HT1080 (cell line): ENCODE measurements at places on chromosomes 6 and 20. TPM values are rescaled to one million over a fixed set of nuclear protein-coding genes. Genes with fewer than 3 reads are reported as not detected.

DNA sequence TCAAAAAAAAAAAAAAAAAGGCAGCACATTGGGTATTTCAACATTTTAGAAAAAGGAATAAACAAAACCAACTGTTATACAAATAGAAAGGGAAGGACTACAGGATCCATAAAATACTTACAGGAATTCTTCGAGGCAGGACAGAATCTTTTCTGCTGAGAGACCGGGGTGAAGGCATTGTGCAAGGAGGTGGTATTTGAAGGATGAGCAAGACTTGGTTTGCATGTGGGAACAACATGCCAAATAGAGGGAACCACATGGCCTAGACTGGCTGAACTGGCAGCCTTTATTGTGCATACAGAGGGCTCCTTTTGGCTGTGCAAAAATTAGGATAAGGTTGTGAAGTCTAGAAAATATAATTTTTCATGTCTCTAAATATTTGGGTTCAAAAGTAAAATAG, 62.9 kb downstream of the SCAND1 start:
- DNase-seq = no peak

GRCh38 chr6:109496036-109496772, 13.2 kb upstream of the ZBTB24 start:
- DNase-seq = no peak

- no peak for DNase-seq
These were observed 55.1 kb upstream of the FBXL4 start for GRCh38 chr6:99002831-99003230.

GRCh38 chr6:121451250-121451649, 15.8 kb downstream of the GJA1 start:
- no peak for DNase-seq

GRCh38 chr6:136502786-136503185, 47.4 kb downstream of the MAP7 start:
- DNase-seq = no peak

The CNBD2 gene
- total RNA-seq = 5.5 and 7.4 TPM in 2 replicates

DNA sequence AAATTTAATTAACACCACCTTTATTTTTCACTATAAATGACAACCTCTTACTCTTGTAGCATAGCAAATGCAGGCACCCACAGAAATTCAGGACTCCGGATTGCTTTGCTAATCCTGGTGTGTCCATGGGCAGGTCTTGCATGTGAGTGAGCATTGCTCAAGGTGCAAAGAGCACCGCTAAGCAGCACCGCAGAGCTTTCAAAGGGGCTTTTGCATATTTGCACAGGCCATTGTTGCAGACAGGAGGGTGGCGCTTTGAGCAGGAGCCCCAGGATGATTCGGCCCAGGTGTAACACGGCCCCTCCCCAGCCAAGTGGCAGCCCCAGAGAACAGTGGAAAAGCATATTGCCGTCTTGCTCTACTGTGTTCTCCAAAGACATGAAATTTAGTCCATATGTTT, 293.2 kb downstream of the NRN1 start:
- DNase-seq = no peak

DNA sequence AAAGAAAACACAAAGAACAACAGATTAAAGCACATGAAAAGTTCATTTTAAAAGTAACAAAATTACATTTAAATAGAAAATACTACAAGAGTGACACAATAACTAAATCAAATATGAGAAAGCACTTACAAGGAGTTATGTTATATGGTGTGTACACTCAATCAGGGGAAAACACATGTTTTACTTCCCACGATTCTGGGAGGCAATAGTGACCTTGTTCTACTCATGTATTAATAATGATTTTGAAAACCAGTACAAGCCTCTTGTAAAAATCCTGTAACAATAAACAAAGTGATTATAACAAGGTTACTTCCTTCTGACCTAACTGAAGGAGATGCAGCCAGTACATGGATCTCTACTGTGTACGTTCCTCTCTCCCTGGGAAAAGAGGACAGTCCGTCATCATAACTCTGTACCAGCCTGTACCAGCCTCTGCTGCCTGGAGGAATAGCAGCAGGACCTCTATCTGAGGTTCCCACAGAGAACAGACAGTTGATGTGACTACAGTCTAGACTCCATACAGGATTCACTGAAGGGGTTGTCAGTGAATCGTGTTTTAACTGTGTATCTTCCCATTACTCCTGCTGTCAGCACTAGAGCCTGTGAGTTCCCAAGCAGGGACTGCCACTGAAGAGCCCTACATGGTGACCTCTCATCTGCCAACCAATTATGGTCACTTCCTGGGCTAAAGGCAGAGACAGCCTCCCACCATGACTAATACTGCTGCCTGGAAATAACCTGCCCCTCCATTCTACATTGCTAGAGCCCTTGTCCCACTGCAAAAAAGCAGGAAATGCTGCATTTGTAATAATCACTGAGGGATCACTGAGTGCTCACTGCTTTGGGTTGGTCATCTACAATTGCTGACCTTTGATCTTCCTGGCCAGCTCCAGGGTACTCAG, 149.7 kb downstream of the KIF16B start:
- DNase-seq = peak; percentile 42

The SLC4A11 gene
- 1.1 and 1.7 TPM in 2 replicates for total RNA-seq

DNA sequence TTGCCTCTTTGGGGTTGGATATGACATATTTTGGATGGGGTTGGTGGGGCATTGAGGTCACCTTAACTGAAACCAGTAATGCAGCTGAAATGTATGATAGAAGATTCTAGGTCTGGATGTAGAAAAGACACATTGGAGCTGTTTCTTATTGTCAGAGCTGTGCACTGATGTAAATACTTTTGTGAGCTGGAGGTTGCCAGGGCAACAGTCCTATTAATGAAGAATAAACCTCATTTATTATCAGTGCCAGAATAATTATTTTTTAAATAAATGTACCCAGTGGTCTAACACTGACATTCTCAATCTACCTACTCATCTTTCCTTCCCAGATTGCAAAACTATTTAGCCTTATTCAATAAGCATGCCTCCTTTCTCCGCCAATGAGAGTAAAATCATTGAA, 57.0 kb downstream of the CAP2 start:
- no peak for DNase-seq

GRCh38 chr6:88163616-88164015, 2.5 kb downstream of the CNR1 start:
- DNase-seq = no peak

DNA sequence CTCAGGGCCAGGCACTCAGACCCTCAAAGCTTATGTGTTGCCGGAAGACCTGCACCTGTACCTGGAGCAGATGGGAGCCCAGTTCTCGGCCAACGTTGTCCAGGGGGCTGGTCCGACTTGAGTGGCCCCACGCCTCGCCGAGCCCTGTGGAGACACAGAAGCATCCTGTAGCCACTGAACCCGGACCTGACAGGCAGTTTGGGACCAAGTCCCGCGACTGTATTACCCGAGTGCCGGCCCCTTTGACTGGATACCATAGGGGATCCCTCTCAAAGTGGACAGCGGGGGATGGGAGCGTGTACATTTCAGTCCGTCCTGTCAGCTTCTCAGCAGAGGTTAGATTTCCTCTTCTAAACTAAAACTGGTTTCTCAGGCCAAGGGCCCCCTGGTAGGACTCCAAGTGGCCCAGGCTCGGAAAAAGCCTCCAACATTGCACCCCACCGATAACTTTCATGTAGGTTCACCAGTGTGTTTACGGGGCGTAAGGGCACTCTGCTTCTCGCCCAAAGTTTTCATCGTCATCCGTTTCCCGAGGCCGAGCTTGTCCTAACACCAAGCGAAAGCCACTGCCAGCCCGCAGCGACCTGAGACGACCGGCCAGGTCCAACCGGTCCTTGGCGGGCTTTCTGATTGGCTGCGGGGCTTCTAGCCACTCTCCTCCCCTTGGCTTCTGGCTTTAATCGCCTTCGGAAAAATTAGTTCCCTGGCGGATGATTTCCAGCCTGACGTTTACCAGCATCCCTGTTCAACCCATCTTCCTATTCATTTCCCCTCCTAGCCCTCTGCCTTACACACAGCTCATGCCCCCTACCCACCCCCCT, 10.8 kb downstream of the SIM1 start:
- no peak for DNase-seq

The GJA10 gene
- total RNA-seq = not detected in 2 replicates

DNA sequence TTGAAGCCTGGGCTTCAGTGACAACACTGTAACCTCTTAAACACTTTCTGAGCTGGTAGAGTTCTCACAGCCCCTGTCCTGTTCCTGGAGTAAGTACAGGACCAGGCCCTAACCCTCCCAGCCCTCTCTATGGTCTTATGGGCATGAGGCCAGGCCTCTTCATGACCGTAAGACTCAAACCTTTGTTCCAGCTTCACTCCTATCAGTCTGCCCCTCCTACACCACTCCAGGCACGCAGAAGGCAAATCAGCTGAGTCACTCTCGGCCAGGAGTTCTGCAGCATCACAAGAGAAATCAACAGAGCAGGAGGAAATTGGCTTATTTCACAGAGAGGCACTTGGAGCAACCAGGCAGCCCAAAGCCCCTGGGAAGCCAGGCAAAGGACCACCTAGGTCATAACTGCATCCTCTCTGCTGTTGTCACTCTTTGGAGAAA, 25.3 kb upstream of the CHD6 start:
- peak; percentile 79 for DNase-seq

GRCh38 chr6:29553268-29554057, 6.1 kb downstream of the UBD start:
- no peak for DNase-seq

DNA sequence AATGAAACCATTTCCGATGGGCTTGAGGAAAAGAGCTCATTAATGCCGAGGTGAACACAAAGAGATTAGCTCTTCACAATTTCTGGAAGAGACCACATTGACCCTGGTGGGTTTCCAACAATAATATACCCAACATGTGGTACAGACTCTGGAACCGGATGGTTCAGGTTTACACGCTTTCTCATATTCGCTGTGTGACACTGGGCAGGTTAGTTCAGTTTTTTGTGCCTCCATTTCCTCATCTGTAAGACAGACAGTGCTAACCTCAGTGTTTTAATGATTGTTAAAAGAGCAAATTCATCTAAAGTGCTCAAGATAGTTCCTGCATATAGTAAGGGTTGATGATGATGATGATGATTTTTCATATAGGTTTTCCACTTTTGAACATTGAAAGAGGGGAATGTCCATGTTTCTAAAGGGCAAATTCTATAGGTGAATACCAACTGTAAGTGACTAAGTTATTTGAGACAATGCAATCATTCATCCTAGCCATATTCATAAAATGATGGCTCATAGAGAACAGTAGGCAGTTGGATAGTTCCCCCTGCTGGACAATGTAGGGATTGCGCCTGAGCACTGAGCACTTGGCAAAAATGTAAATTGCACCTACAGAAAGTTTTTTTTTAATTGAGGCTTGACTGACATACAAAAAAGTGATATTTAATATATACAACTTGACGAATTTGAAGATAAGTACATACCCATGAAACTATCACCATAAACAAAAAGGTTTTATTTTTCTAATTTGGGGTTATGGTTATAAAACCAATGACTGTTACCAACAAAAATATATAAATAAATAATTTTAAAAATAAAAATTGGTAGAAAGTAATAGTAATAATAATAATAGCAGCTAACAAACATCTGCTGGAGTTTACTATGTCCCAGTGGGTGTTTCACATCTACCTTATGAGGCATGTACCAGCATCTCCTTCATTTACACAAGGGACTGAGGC, 2.1 kb upstream of the PERP start:
- DNase-seq = peak; percentile 72

- DNase-seq = peak; percentile 17
These were observed 360.1 kb downstream of the SAMD5 start for GRCh38 chr6:147868427-147869190.

GRCh38 chr6:20559924-20560551, 25.8 kb downstream of the CDKAL1 start:
- DNase-seq = no peak

The OPN5 gene
- total RNA-seq = not detected in 2 replicates

The CRISP2 gene
- not detected in 2 replicates for total RNA-seq

DNA sequence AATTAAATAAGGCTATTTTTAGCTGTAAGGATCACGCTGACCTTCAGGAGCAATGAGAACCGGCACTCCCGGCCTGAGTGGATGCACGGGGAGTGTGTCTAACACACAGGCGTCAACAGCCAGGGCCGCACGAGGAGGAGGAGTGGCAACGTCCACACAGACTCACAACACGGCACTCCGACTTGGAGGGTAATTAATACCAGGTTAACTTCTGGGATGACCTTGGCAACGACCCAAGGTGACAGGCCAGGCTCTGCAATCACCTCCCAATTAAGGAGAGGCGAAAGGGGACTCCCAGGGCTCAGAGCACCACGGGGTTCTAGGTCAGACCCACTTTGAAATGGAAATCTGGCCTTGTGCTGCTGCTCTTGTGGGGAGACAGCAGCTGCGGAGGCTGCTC, 84.0 kb downstream of the RAMACL start:
- DNase-seq = no peak

The PSORS1C2 gene
- not detected in 2 replicates for total RNA-seq

The TSPO2 gene
- total RNA-seq = 0.34 and 0.43 TPM in 2 replicates

DNA sequence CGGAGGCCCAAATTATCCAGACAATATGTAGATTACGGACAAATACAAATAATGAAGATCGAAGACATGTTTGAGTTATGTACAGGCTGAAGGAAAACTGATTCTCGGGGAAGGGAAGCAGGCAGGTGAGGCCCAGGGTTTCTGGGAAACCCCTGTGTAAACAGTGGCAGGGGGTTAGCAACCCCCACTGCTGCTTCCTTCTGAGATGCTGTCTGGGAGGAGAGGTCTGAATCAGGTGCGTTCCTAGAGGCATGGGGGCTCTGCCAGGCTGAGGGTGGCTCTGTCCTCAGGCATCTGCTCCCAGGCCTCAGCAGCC, 7.2 kb upstream of the MDGA1 start:
- DNase-seq = no peak

The PRL gene
- not detected in 2 replicates for total RNA-seq

The MEP1A gene
- not detected in 2 replicates for total RNA-seq

The PTPRA gene
- total RNA-seq = 25.2 and 36.5 TPM in 2 replicates

DNA sequence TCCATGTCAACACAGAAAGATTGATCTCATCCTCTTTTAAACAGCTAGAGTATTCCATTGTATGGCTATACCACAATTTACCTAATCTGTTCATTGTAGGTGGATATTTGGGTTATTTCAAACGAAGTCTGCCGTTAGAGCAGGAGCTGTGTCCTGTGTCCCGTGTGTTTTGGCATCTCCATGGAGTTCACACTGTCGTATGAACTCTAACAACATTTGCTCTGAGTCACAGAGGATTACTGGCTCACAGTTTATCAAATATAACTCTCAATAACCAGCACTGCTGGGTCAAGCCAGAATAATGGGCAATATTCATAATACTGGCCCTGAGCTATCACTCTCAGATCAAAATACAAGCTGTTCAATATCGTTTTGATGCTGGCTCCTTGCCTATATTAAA, 16.4 kb downstream of the TRAM2 start:
- no peak for DNase-seq

DNA sequence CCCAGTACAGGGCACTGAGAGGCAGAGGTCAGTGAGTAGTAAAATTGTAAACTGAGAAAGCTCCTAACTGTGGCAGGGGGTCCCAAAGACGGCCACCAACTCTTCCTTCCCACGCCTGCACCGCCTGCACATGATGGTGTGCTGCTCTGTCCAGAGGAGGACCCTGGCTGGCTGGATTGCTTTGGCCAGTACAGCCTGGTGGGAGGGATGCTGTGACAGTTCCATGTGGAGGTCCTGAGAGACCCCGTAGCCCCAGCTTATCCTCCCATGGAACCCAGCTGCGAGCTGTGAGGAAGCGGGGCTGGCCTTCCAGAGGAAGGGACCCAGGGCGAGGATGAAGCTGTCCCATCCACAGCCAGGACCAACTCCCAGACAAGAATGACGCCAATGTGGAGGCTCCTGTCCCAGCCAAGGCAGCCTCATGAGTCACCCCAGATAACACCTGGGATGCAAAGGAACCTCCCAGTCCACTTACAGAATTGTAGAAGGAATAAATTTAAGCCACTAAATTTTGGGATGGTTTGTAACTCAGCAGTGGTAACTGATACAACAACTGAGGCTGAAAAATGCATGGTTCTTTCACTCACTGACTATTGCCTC, 2.0 kb upstream of the ACSS1 start:
- DNase-seq = no peak

The EDN1 gene
- total RNA-seq = 2.0 and 2.3 TPM in 2 replicates
